ENCODE measurements at places on chromosomes 7 and 10.

DNA sequence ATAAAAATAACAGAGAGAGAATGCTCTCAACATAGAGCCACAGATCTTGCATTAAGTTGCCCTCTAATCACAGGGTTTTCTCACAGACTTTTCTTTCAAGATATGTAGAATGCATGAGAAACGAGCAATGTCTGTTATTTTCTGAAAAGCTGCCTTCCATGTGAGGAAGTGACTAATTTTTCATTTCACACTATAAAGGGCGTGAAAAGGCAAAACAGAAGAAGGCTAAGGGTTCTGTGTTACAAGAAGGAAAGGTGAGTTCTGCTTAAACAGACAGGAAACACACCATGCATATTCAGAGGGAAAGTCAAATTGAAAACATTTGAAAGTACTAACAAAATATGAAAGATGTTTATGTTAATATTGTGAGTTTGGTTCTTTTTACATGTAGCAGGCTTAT, 189.2 kb downstream of the SEMA3D start:
- no peak for DNase-seq

GRCh38 chr10:123241391-123242141, 87.4 kb downstream of the BUB3 start:
- DNase-seq, result no peak

DNA sequence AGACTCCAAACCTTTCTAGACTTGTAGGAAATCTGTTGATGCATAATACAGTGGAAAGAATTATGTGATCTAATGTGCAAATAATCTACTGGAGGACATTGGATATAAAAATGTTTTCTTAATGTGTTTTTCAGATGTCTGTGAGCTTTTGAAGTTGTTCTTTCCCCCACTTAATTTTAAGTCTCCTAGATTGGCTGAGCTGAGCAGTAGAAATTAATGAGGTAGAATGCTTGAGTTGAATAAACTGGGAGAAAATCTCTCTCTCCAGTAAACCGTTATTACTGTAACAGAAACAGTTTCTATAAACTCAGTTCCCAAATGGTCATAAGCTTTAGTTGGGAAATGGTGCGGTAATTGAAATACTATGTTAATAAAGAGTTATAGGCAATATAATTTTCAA, 15.7 kb downstream of the CSGALNACT2 start:
- no peak for DNase-seq

GRCh38 chr10:73097305-73097670, 622 bp upstream of the P4HA1 start:
- no peak for DNase-seq

DNA sequence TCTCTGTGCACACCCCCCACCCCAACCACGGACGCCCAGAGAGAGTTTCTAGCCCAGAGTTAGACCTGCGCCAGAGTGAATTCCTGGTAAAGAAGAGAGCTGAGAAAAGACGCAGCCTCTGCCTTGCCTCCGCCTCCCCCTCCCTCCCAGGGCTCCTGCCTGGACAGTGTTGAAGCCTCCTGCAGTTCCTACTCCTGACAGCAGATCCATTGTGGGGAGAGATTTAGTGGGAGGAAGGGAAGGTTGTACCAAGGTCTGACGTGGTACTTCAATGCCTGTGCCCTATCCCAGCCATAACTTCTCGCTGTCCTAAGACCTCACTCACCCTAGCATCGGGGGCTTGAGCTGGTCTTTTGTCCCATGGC, 952 bp downstream of the SRRM3 start:
- DNase-seq, result no peak

GRCh38 chr7:107744345-107744750, 406 bp downstream of the CBLL1 start:
- no peak for DNase-seq

- DNase-seq, result no peak
Measured at GRCh38 chr10:27794157-27794556, 48.5 kb upstream of the MKX start.

- no peak for DNase-seq
Measured at GRCh38 chr10:123772645-123773508, 106.7 kb downstream of the GPR26 start.

DNA sequence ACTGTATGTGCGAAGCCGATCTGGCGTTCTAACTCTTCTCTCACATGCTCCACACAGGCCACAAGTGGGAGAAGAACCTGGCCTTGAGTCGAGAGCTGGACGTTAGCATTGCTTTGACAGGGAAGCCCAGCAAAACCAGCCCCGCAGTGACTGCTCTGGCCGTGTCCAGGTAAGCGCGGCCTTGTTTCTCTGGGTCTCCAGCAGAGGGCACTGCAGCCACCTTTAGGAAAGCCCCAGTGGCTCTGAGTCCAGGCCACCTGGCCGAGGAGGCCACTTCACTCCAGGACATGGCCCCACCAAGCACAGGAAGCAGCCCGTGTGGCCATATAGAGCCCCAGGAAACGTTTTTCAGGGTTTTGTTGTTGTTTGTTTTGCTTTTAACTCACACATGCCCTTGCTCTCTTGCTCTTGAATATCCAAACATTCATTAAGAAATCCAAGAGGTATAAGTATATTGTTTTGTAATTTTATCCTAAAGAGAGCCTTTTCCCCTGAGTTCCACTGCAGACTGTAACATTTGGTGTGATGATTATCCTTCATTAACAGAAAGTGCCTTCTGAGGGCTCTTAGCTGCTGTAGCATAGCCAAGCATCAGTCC, 41.8 kb upstream of the LRRC18 start:
- peak; percentile 42 for DNase-seq

DNA sequence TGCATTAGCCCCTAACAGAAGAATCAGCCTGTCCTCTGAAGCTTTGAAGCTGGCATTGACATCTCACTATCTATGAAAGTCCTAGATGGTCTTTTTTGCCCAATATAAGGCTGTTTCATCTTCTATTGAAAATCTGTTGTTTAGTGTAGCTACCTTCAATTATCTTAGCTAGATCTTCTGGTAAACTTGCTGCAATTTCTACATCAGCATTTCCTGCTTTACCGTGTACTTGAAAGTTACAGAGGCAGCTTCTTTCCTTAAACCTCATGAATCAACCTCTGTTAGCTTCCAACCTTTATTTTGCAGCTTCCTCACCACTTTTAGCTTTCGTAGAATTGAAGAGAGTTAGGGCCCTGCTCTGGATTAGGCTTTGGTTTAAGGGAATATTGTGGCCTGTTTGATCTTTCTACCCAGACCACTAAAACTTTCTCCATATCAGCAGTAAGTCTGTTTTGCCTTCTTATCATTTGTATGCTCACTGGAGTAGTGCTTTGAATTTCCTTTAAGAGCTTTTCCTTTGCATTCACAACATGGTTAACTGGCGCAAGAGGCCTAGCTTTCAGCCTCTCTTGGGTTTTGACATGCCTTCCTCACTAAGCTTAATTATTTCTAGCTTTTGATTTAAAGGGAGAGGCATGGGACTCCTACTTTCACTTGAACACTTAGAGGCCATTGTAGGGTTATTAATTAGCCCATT, 32.5 kb downstream of the ARID5B start:
- no peak for DNase-seq

DNA sequence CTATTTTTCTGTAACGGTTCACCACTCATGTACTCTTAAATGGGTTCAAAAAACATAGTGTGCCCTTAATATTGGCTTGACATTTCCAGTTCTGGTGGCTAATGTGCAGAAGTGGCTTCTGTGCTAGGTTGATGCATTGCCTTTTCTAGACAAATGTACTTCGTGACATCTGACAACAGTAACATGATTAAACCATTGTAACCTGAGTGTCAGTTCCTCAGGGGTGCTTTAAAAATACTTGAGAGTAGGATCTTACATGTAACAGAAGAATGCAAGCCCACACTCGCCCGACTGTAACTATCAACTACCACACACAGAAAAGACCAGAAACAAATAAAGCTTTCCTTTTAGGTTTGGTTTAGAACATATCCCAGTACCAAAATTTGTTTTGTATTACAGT, 393.4 kb upstream of the NFE2L3 start:
- no peak for DNase-seq

- DNase-seq, result no peak
Measured at GRCh38 chr7:128003167-128003566, 28.1 kb downstream of the LRRC4 start.

DNA sequence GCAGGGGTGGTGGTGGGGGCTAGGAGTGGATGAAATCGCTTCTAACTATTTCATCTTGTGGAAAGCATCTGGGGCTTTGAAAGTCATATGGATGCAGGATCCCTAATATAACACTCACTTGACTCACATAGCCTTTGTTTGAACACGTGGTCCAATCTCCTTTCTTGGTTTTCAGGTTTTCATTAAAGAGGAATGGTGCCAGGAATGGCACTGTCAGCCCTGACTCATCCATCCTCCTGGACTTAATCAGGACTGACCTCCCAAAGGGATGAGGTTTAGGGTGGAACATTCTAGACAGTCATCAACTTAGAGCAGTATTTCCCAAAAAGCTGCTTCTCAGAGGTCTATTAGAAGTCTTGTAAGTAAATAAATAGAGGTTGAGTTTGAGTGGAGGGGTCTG, 162.0 kb upstream of the PLXNA4 start:
- DNase-seq, result no peak

DNA sequence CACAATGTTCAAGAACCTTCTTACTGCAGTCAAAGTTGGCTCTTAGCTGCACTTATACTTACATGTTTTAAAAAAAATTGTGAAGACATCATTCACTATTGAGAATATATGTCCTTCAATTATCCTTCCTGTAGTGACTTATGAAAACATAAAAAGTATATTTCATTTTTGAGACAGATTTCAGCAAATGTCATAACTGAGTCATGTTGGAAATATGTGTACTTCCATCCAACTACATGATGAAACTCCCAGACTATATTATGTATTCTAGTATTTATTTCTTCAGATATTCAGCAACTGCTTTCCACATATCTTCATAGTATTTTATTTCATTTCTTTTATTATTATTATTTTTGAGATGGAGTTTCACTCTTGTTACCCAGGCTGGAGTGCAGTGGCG, 160.2 kb downstream of the ARHGAP12 start:
- DNase-seq, result no peak

DNA sequence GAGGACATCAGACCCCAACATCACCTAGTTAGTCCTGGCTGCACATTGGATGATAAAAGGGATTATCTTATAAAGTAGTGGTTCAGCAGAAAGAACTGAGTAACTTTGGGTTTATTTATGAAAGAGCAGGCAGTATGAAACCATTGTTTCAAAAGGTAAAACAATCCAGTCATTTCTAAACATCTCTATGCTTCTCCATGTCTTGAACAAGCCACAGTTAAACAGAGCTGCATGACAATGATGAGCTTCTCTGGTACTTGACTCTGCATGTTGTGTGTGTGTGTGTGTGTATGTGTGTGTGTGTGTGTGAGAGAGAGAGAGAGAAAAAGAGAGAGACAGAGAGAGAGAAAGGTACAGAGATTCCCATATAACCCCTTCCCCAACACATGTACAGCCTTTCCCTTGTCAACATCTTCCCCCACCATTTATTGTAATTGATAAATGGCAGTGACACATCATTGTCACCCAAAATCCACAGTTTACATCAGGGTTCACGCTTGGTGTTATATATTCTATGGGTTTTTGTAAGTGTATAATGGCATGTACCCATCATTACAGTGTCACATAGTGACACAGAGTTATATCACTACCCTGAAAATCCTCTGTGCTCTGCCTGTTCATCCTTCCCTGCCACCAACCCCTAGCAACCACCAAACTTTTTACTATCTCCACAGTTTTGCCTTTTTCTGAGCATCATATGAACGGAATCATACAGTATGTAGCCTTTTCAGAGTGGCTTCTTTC, 32.8 kb upstream of the SLC18A3 start:
- no peak for DNase-seq

- DNase-seq, result no peak
Measured at GRCh38 chr7:129684777-129685176, 73.3 kb downstream of the NRF1 start.

GRCh38 chr10:98971464-98971863, 264.2 kb downstream of the HPSE2 start:
- DNase-seq, result no peak

DNA sequence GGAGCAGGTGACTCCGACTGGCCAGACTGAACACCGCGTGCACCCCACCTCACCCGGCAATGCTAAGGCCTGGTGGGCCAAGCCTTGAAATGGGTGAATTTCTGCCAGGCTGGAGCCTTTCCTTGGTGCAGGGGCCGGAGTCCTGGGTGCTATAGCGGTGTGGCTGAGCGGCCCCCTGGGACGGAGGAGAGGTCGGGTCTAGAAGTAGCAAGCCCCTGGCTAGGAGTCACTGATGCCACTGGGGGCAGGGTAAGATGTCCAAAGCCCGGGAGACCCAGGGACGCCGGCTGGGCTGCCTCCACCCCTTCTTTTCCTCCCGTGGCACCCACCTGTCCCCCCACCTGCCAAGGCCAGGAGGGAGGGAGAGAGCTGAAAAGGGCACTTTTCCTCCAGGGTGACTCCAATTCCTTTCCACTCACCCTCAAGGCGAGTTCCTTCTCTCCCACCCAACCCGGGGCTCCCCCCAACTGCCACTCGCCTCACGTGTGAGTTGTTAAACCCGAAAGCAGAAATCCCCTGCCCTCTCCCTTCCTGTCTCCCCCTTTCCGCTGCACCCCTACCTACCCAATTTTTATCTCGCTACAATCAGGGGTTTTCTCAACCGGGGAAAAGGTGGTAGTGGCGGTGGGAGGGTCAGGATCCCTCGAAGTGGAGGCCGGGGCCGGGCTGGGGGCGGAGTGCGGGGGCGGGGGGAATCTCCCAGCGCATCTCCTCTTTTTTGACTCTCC, 6.0 kb upstream of the GATA3 start:
- DNase-seq, result no peak

- DNase-seq, result no peak
Measured at GRCh38 chr10:127310430-127310829, 114.0 kb upstream of the INSYN2A start.

GRCh38 chr7:16881844-16882243, at the start of gene AGR3:
TSS of gene AGR3 (minus strand) at chr7:16881983. CDS start at chr7:16878618, 3,365 bp downstream.
- DNase-seq, result no peak

- no peak for DNase-seq
Measured at GRCh38 chr7:12103948-12104347, 107.1 kb upstream of the TMEM106B start.

DNA sequence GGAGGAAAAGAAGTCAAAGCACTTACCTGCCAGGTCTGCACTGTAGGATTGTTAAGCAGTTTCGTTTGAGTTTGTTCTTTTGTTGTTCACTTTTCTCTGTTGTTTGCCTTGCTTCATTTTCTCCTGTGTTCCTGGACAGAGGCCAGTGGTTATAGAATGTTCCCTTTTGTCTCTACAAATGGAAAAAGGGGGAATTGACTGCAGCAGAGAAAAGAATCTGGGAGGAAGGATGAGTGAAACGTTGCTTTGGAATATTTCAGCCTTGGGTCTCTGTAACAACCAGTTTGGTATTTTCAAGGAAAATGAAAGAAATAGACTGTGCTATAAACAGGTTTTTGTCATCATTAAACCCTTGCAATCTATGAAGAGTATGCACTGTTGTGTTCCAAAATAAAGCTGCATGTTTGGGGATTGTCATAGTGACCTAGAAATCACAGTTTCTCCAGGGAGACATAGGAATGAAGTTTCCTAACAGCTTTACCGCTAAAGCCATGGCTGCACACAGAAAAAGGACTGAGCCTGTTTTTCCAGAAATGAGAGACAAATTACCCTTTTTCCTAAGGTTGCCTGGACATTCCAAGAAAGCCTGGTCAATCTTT, 60.8 kb upstream of the HABP2 start:
- no peak for DNase-seq
